ENCODE measurements at places on chromosomes 16 and 17.
A peak's percentile ranks its signal among the peaks of the same experiment; 100 is the strongest.

GRCh38 chr16:14187517-14188338 lies 116.6 kb downstream of the MRTFB start:
- no peak for DNase-seq

DNA sequence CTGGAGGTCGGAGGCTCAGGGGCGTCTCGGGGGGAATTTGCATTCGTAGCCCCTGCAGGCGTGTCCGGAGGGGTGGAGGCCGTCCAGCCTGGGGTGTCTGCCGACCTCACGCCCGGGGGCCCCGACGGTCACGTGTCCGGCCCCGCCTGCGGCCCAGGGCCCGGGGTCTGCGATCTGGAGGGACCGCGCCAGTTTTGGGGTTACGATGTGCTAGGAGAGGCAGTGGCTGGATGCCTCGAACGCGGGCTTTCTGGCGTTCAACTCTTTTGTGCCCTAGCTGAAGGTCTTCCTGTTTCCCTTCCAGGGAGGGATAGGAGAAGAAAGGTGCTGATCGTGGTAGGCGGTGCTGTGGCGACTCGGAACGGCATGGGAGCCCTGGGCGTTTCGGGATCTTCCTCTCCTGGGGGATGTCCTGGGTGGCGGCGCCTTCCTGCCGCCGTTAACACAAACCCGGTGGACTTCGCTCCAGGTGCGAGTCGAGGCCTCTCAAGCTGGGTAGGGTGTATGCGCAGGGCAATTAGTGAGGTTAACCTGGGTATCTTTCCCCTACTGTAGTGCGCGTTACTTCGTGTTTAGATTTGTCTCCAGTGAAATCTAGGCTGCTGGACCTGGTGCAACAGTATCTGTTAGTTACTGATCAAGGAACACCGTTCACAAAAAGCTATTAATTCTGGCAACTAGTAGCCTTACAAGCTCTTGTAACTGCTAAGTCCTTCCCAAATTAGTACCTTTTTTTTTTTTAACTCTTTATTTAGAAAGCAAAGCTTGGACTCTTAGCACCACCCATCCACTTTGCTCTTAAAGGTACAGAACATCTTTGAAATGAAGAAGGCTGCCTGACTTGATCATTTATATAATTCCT lies 1.3 kb downstream of the AKAP1 start:
- peak; percentile 5 for DNase-seq

GRCh38 chr17:39551879-39552278 lies 55.8 kb downstream of the NEUROD2 start:
- no peak for DNase-seq

DNA sequence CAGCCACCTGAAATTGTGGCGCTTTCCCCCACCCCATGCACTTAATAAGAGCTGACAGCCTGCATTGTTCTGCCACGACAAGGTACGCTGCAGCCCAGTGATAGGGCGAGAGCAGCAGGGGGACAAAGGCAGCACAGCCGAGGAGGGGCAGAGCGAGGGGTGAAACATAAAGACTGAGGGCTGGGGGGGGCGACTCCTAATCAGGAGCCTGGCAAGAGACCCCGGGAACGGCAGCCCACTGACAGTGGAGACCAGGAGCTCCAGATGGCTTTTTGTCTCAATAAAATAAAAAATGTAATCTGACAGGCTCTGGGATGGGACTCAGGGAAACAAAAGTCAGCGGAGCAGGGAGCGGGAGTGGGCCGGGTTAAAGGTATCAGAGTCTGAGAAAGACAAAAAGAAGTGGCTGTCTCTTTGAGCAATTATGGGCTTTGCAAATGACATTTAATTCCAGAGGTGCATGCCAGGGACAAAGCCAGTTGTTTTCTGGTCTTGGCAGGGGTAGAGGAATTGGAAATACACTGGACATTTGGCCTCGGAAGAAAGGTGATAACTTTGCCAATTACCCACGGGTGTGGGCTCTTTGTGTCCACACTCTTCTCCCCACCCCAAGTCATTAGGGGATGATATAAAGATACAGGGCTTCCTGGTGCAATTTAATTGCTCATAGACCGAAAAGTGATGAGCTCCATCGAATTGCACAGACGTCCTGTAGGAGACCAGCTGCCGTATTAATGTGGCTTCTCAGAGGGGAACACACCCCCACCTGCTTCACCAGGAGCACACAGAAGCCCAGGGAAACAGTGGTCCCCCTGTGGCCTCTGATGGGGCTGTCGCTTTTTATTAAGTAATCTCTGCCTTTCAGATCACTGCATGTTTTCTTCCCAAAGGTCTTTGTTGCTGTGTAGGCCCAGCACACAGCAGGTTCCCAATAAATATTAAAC lies 17.6 kb upstream of the CCDC182 start:
- DNase-seq = no peak

- no peak for DNase-seq
Observed at GRCh38 chr17:37392024-37392590, 14.5 kb downstream of the ACACA start.

- no peak for DNase-seq
Observed at GRCh38 chr17:44912763-44913544, 2.3 kb downstream of the GFAP start.

DNA sequence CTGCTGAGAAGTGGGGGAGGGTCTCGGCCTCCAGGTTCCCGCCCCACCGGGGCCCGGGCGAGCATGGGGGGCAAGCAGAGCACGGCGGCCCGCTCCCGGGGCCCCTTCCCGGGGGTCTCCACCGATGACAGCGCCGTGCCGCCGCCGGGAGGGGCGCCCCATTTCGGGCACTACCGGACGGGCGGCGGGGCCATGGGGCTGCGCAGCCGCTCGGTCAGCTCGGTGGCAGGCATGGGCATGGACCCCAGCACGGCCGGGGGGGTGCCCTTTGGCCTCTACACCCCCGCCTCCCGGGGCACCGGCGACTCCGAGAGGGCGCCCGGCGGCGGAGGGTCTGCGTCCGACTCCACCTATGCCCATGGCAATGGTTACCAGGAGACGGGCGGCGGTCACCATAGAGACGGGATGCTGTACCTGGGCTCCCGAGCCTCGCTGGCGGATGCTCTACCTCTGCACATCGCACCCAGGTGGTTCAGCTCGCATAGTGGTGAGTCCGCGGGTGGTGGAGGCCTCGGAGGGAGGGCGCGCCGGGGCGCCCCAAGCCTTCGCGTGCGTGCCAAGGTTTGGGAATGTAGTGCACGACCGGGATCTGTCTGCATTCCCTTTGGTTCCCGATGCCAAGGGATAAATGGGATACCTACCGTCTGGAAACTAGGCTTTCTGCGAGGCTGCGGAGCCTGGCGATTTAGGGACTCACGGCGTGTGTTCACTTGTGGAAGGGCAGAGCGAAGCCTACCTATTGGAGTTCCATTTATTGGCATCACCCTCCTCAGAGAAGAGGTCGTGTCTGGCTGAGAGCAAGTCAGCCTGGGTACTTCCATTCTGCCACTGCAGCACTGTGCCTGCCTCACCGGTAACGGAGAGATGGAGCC lies 1.0 kb downstream of the ZNRF1 start:
- peak; percentile 41 for DNase-seq

DNA sequence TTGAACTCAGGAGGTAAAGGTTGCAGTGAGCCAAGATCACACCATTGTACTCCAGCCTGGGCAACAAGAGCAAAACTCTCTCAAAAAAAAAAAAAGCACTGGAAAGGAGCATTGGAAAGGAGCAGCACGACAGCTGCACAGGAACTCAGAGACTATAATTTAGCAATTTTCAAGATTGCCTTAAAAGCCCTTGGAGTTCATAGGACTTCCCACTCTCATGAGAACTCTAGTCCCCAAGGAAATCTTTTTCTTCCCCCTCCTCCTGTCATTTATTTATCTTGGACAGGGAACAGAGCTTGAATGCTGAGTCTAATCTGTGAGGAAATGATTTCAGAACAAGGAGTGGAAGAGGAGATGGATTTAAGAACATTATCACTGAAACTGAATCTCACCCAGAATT lies 69.0 kb downstream of the PLXDC1 start:
- no peak for DNase-seq

GRCh38 chr16:22614271-22614947 lies 103.7 kb downstream of the NPIPB5 start:
- DNase-seq = no peak
